Right atrium auricular region (tissue), 2 donors: ENCODE measurements at places on chromosomes 4 and X.

- no peak for DNase-seq
These were observed 8.1 kb downstream of the HADH start for GRCh38 chr4:107997794-107998193.

DNA sequence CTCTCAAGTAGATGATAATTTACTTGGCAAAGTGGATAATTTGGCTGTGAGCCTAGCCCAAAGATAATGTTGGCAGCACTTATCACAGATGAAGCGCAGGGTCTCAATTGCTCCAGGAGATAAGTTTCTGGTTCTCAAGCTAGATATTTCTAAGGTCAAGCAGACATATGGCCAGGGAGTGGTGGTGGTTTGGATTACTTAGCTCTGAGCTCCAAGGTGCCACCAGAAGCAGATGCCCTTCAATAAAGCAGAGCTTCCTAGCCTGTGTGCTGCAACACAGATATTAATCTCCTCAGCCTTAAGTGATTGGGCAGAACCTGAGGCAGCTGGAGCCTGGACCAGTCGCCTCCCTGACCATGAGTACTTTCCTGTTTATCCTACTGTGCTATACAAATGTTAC is 79.2 kb upstream of the NALF2 start:
- no peak for DNase-seq

GRCh38 chrX:133947022-133947421 is 38.4 kb downstream of the GPC3 start:
- DNase-seq: no peak

DNA sequence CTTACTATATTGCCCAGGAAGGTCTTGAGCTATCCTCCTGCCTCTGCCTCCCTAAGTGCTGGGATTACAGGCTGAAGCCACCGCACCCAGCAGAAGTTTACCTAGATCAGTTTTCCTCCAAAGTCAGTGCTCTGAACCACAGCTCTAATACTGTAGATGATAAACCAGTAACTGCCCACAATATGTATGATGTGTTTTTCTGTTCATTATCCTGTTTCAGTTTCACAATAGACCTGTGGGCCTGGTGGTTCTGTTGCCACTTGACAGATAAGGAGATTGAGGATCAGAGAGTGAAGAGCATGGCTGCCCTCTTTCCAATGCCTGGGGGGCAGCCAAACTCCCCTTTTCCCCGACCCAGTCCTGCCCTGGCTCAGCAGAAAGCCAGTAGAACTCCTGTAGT is 87.0 kb downstream of the EFNB1 start:
- DNase-seq: no peak

GRCh38 chrX:100587861-100588260 is 3.1 kb downstream of the TNMD start:
- DNase-seq: no peak

- no peak for DNase-seq
These were observed 124.1 kb upstream of the TBL1X start for GRCh38 chrX:9340598-9341290.

DNA sequence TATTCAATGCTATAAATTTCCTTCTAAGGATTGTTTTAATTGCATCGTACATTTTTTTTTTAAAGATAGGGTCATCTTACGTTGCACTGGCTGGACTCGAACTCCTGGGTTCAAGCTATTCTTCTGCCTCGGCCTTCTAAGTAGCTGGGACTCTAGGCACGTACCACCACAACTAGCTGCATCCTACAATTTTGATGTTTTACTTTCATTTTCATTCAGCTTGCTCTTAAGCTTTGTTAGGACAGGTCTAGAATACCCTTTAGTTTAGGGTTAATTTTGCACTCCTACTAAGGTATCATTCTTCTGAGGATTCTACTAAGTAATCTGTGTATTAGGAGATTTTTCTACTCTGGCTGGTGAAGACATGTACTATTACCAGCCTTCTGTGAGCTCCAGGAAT is 50.2 kb upstream of the C1GALT1C1 start:
- DNase-seq: no peak

DNA sequence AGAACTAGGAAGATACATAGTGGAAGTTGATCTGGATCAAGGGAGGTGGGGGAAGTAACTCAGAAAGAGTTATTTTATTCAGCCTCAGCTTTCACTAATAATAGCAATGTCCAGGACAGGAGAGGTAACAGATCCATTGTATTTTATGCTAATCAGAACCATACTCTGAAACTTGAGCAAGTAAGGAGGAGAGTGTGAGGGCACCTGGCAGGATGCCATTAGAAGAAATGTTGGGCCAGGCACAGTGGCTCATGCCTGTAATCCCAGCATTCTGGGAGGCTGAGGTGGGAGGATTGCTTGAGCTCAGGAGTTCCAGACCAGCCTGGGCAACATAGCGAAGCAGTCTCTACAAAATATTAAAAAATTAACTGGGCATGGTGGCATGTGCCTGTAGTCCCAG is 16.3 kb downstream of the GPR34 start:
- DNase-seq: no peak

DNA sequence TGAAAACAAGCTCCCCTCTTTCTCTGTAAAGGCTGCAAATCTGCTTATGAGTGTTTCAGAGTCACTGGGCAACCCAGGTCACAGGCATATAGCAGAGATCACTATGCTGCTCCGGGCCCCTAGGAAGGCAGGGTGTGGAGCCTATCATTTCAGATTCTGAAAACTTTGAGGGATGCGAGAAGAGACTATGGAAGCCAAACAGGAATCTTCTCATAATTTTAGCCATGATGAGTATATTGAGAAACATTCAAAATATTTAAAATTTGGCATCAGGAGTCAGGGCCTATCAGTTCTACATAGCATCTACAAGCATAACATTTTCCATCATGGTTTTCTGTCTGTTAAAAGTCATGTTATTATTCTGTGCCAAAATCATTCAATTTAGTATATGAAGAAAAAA is 61.7 kb upstream of the ATXN3L start:
- no peak for DNase-seq

- DNase-seq: no peak
These were observed 159.9 kb downstream of the CAMK2D start for GRCh38 chr4:113601636-113602035.
